ENCODE measurements at places on chromosomes 5 and 9.

DNA sequence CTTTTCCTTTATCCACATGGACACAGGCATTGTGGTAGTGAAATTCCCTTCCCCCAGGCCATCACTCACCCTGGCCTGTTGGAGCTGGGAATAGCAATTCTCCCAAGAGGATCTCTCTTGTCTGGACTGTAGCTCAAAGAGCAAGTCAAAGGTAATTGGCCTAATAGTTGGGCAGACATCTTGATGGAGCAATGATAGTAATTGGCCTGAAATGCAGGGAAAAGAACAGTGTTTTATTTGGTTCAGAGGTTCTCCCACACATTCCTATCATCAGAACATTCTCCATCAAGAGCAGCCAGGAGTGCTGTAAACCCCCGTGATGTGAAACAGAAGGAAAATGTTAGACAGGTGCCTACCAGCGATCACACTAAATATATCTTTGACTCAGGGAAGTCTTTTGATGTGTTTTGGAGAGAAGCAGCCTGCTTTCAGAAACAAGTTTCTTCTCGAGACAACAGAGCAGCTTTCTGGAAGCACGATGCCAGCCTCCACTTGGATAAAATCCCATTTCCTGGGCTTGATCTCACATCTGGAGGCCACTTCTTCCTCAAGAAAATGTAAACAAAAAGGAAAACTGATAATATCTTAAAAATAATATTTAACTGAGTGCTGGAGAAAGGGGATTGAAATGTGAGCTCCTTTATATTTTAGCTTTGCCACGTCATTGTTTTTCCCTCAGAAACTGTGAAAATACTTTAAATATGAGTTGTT lies 198.1 kb upstream of the WWC1 start:
- no peak for DNase-seq

DNA sequence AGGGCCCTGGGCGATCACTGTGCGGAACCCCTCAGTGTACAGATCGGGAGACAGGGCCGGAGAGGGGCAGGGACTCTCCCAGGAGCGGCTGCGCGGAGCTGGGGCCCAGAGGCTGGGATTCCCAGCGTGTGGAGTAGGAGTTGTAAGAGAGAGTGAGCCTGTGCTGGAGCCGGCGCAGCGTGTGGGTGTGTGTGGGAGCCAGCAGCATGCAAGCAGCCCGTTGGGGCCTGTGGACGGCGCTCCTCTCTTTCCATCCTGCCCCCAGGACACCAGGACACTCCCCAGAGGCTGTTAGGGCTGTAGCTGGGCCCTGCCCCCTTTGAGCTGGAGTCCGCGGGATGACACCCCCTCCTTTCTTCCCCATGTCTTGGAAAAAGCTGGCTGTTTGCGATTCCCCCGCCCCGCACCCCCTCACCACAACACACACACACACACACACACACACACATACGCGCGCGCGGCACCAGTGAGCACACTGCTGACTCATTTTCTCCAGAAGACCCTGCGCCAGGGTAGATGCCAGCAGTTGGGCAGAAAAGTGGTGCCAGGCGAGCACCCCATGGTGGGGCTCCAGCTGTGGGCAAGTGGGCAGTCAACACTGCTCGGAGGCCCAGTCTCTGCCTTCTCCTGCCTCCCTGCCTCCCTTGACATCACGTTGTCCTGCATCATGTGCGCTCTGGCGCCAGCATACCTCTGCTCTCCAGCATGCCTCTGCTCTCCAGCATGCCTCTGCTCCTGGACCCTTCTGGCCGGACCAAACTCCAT lies 1.5 kb downstream of the COL27A1 start:
- DNase-seq = no peak

DNA sequence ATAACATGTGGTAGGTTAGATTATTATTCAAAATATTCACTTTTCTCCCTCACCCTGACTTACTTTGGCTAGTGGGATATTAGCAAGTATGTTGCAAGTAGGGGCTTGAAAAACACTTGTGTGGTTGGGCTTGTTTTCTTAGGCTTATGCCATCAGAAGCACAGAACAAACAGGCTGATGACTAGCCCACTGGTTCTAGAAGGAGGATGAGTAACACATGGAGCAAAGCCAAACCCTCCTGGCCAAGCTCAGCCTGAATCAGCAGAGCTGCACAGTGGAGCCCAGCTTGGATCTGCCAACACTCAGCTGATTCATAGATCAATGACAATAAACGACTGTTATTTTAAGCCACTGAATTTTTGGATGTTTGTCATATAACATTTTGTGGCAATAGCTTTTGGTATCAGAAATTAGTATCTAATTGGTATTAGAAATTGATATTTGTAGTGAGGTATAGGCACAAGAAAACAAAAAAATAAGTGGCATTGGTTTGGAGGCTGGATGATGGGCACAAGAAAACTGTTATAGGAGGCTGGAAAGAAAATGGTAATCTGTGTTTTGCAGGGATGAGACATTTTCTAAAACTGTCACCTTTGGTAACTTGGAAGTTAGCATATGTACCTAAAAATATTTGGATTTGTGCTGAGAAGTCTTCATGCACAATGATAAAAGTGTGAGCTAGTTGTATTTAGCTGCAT lies 46.1 kb upstream of the ZBED3 start:
- DNase-seq = no peak

GRCh38 chr9:90607701-90608516 lies 34.7 kb downstream of the DIRAS2 start:
- DNase-seq = no peak

- DNase-seq = no peak
Measured at GRCh38 chr5:178668579-178668978, 41.7 kb upstream of the CLK4 start.

GRCh38 chr9:99092643-99093491 lies 12.0 kb upstream of the TGFBR1 start:
- DNase-seq = no peak

- DNase-seq = no peak
Measured at GRCh38 chr5:116576053-116576713, 1.6 kb upstream of the SEMA6A start.

DNA sequence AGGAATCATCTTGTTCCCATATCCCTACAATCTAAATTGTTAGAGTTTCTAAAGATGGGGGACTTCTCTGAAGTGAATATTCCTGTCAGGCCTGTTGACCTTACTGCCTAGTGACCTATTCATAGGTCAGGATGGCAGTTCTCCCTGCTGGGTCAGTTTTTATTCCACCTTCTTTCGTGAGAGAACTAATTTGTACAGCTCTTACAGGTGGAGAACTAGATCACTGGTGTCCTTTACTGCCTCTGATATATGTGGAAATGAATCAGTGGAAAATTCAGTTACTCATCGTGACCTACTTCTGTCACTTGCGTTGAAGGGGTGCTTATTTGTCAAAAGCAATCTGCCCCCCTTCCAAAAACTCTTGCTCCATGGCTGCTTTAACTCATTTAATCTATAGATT lies 164.9 kb downstream of the CD180 start:
- no peak for DNase-seq

GRCh38 chr5:170438581-170438980 lies 49.4 kb upstream of the KCNMB1 start:
- DNase-seq = no peak

GRCh38 chr9:123997665-123998277 lies 13.8 kb upstream of the LHX2 start:
- no peak for DNase-seq

DNA sequence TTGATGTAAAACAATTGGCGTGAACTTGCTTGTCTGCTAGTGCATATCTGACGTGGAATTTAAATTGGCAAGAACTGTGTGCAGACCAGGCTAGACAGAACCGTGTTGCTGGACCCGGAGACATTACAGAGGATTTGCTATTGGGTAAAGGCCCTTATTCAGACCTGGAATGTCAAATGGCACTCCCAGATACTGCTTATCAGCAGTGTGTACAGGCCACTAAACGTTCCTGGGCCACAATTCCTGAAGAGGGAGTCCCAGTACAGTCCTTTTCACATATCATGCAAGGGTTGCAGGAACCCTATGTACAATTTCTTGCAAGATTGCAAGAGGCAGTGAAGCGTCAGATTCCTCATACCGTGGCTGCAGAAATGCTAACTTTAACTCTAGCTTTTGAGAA lies 13.5 kb upstream of the MCCC2 start:
- DNase-seq = no peak

GRCh38 chr5:1429066-1429465 lies 16.2 kb downstream of the SLC6A3 start:
- DNase-seq = no peak

GRCh38 chr9:126058011-126058531 lies 268.6 kb upstream of the MVB12B start:
- DNase-seq = no peak

- DNase-seq = no peak
Measured at GRCh38 chr9:25752398-25752797, 74.2 kb upstream of the TUSC1 start.

GRCh38 chr9:86355814-86356213 lies 1.6 kb upstream of the TUT7 start:
- no peak for DNase-seq

DNA sequence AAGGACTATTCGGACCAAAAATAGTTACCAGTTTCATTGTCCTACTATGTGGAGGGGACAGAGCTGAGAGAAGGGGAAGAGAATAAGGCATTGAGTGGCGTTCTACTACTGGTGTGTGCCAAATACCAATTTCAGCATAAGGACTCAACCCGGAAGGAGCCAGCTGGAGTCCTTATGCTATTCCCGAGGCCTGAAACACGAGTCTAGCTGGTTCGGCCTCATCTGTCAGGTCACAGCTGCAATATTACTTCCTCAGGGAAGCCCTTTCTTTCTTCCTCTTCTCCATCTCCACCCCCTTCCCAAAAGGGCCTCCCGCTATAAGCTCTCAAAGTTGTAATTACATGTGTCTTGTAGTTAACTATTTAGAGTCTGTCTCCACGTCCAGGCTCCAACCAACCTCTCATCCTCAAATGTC lies 20.5 kb upstream of the FER start:
- DNase-seq = no peak

GRCh38 chr9:134036130-134036529 lies 10.8 kb downstream of the BRD3OS start:
- no peak for DNase-seq

- no peak for DNase-seq
Measured at GRCh38 chr9:96762568-96762967, 15.3 kb downstream of the ZNF510 start.

DNA sequence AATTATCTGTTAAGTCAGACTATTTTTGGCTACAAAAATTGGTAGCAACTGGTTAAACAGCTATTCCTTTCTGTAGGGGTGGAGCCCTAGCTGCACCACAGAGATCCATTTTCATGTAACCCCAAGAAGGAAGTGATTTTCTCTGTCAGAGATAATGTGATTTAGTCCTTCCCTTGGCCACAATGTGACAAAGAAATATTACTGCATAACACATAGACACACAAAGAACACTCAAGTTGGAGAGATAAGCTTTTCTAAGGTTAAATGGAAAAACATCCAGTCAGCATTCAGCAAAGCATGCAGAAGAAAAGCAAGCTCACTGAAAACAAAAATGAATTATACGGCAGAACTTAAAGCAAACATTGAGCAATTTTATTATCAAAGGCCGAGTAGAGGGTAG lies 227.8 kb upstream of the CDH9 start:
- DNase-seq = no peak

- DNase-seq = no peak
Measured at GRCh38 chr9:86943201-86944113, 3.8 kb downstream of the GAS1 start.

- DNase-seq = no peak
Measured at GRCh38 chr5:88792144-88792840, 90.7 kb downstream of the MEF2C start.

GRCh38 chr5:37189355-37189754 lies 59.8 kb downstream of the CPLANE1 start:
- DNase-seq = no peak

GRCh38 chr5:138844812-138845513 lies 30.2 kb downstream of the LRRTM2 start:
- DNase-seq = no peak

DNA sequence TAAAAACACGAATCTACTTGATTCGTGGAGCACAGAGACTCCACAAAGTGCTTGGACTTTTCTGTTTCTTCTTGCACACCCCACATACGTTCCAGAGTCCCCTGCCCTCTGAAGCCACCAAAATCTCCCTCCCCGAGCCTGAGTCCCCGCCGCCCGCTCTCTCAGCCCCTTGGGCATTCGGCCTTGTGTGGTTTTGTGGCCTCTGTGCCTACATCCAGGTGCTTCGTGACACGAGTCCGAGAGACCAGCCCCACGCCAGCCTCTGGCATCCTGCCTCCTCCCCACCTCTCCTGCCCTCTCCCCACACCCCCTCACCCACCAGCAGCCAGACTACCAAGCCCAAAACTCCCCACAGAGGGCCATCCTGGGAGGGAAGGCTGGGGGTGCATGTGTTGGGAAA lies 87.8 kb upstream of the PPP1R26 start:
- DNase-seq = no peak

DNA sequence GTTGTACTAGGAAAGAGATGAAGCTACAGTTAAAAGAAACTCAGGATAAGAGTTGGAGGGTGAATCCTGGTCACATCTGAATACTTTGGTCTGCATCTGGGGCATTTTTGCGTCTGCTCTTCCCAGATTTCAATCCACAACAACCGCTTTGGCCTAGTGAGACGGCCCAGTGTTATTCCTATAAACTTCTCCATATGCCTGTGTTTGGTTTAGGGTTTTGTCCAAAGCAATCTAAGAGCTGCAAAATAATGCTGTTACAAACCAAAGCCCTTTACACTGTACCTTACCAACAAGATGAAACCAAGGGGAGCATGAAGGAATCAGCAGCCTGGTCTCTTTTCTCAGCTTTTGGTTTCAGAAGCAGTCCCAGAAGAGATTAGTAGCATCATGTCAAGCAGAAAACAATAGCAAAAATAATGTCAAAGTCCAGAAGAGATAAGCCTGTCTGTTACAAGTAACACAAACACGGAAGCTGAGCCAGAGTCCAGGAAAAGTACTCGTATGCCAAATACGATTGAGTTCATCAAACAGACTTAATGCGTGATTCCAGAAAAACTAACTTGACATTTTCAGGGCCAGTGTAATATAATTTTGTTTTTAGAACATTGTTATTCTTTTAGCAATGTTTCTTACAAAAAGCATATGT lies 379.9 kb upstream of the ACO1 start:
- no peak for DNase-seq

GRCh38 chr5:180563994-180564393 lies 27.3 kb downstream of the SCGB3A1 start:
- no peak for DNase-seq

DNA sequence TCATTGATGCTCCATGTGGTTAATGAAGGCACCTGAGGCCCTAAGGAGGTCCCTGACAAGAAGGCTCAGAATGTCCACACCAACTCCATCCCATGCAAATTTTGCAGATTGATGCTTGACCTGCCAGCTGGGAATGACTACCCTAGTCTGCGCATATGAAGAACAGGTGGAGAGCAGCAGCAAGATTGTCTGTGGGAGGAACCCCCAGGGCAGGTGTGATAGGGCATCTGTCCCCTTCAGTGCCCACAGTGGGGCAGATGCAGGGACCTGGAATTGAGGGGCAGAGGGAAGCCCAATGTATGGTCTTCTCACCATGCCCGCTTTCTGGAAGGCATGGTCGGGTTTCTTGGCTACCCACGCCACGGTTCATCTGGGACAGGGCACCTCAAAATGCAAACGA lies 79.6 kb downstream of the MACROH2A1 start:
- DNase-seq = no peak

GRCh38 chr9:133428617-133429101 lies 6.5 kb downstream of the ADAMTS13 start:
- no peak for DNase-seq

Data from KG1 (cell line).